Suppressor macrophage treated with lipopolysaccharide for 4 hours (primary cell): ENCODE measurements at places on chromosomes 6 and 20.

GRCh38 chr20:4829514-4830215, 108.0 kb downstream of the PRND start:
- DNase-seq = peak; percentile 72

DNA sequence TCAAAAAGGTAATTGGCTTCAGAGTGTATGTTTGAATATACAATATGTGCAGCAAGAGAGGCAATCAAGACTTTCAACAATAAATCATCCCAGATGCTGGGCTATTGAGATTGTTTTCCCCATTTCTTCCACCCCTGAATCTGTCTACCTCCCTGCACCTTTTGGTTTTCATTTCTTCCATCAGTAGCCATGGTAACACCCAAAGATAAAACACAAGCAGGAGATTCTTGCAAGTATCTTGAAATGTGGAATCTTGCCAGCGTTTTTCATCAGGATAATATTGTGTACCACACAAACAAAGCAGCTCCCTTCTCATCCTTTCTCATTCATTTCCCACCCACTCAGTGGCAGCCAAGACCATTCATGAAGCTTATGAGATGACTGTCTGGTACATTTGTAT, 73.0 kb upstream of the NRSN1 start:
- no peak for DNase-seq

- no peak for DNase-seq
Observed at GRCh38 chr6:16898640-16899396, 137.6 kb upstream of the ATXN1 start.

- DNase-seq = no peak
Observed at GRCh38 chr6:134600671-134601070, 282.8 kb upstream of the SGK1 start.

DNA sequence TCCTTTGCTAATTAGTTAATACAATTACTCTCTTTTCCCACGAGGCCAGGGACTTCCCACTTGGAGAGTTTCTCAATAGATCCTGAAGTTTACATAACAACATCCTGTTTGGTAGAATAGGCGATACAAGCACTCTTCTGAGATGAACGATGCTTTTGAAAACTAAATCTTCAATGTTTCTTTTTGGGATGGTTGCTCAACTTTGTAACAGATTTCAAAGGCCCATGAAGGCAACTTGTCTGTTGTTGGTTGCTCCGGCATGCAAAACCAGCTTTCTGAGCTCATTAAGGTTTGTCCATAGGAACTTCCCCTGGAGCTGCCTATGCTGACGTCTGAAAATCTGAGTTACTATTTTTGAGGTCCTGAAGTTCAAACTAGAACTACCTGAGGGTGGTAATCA, 25.9 kb upstream of the ROS1 start:
- DNase-seq = peak; percentile 40

- DNase-seq = no peak
Observed at GRCh38 chr6:66402873-66403272, 695.8 kb upstream of the EYS start.

DNA sequence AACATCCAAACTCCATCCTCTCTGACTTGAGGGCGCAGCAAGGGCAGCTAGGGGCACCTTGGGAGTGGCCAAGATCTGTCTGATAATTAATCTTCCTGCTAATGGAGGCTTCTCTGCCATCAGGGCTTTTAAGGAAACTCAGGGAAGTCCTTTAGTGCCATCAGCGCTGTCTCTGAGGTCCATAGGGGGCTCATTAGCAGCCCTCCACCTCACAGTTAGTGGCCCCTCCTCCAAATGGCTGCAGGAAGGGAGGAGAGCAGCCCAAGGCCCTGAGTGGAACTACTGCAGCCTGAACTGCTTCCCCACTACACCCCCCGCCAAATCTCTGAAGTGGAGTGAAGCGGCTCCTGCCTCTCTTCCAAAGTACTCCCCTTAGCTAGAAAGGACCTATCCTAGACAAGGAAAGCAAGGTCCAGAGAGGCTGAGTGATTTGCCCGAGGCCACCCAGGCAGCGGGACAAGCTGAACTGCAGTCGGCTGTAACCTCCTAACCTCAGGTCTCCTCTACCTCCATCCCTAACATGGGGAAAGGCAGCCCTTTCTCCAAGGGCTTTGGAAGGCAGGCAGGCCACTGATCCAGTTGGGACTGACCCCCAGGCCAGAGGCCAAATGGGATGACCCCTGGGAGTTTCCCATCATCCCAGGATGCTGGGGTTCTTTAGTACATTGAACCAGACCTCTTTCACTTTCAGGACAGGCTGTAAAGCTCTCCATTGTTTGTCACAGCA, 39.5 kb upstream of the ZFAND3 start:
- DNase-seq = no peak

GRCh38 chr20:50776122-50776817, 18.6 kb upstream of the BCAS4 start:
- no peak for DNase-seq

GRCh38 chr6:91447530-91448254, 860.8 kb upstream of the MAP3K7 start:
- no peak for DNase-seq

- peak; percentile 6 for DNase-seq
Observed at GRCh38 chr6:4133941-4134838, 1.2 kb downstream of the ECI2 start.

DNA sequence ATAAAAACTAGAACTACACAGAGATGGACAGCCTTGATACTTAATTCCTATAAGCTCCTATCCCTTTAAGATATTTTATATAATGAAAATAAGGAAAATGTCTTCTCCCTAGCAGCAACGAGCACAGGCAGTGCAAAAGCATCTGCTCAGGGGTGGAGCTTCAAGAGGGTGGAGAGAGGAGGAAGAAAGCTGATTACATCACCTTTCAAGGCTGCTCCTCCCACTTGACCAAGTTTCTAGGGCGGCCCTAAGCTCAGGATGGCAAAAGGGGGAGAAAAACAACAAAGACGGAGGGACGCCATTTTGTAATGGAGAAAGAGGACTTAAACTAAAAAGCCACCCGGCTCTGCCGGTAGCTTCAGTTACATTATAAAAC, 2.2 kb downstream of the PPP1R10 start:
- peak; percentile 97 for DNase-seq

DNA sequence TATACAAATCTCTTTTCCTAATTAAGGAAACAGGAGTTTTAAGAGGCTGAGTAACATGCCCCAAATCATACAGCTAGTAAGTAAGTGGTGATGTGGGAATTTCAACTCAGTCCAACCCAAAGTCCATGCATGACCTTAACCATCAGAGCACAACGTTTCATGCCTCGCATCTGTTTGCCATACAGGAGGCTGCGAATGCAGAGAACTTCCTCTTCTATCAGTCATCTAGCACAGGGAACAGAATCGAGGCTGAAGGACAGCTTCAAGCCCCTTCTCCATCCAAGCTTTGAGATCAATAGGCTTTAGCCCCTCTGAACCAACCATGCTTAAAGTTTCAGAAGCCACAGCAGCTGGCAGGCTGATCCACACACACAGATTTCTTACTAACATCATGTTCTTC, 113.2 kb downstream of the MAFB start:
- peak; percentile 38 for DNase-seq

- no peak for DNase-seq
Observed at GRCh38 chr6:105988321-105988720, 97.8 kb upstream of the PRDM1 start.

GRCh38 chr6:158218467-158218866, 50.3 kb downstream of the GTF2H5 start:
- no peak for DNase-seq

DNA sequence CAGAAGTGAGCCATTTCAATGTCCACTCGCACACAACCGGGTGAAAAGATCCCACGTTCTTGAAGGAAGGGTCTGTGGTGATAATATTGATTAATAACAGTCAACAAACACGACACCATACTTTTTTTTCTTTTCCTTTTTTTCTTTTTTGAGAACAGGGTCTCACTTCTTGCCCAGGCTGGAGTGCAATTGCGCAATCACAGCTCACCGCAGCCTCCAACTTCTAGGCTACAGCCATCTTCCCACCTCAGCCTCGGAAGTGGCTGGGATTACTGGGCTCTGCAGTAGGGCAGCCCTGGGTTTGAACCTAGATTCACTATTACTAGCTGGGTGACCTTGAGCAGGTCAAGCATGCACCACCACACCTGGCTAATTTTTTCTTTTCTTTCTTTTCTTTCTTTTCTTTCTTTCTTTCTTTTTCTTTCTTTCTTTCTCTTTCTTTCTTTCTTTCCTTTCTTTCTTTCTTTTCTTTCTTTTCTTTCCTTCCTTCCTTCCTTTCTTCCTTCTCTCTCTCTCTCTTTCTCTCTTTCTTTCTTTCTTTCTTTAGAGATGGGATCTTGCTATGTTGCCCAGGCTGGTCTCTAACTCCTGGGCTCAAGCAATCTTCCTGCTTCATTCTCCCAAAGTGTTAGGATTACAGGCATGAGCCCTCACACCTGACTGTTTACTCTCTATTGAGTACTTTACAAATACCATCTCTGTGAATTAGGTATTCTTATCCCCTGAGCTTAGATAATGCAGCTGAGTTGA, 123.9 kb downstream of the SNX5 start:
- no peak for DNase-seq
